ENCODE measurements at places on chromosomes 1 and 21.

- peak; percentile 15 for DNase-seq
Observed at GRCh38 chr1:156920233-156921052, at the start of gene LRRC71. Gene LRRC71, plus strand, starts transcription at chr1:156920632. Its CDS starts 172 bp downstream, at chr1:156920804.

DNA sequence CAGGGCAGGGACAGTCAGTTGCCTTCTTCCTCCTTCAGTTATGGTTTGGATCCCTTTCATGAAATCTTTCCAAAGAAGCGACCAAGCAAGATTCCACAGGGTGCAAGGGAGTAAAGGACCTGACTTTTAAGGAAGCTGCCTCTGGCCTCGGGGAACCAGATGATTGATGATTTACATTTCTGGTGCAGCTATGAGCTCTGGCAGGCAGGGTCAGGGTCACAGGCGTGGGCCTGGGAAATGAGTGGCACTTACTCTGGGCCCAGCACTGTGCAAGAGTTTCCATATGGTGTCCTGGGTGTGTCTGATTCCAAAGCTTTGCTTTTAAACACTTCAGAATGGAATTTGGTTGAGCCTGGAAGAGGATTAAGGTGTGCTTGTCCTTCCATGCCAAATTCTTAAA is 7.2 kb upstream of the CRABP2 start:
- no peak for DNase-seq

DNA sequence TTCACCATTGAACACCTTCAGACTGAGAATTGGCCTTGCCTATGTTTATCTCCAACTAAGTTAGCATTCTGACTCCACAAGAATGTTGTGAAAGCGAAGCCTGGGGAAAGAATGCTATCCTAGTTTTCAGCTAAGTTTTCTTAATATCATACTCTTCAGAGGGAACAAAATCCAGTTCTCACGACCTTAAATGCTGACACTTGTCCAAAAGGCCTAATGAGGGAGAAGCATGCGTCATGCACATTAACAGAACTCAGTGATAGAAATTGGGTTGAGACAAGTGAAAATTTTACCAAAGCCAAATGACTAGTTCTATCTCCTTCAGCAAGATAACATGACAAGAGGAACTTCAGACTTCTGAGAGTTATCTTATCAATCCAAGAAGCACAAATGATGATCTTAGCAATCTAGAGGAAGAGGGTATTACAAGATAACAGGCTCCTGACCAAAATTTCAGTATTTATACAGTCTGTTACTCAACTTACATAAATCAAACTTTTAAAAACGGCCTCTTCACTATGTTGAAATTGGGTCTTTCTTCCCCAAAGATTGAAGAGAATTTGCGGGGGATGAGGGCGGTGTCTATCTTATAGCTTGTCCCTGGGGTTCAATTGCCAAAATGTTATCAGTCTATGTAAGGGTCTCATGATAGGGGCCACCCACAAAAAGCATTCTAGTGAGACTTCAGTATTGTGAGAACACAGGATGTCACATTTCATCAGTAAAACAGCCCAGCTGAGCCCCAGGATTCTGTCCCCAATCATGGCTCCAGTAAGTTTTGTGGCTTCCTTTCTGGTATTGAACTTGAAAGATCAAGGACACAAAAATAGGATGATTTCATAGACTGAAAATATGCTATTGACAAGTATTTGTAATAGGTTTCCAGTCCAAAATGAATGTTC is 26.5 kb upstream of the SLC45A3 start:
- no peak for DNase-seq

- no peak for DNase-seq
Observed at GRCh38 chr1:245000872-245001188, 136.5 kb upstream of the HNRNPU start.

- DNase-seq, result no peak
Observed at GRCh38 chr1:202794051-202794740, 14.0 kb downstream of the KDM5B start.

DNA sequence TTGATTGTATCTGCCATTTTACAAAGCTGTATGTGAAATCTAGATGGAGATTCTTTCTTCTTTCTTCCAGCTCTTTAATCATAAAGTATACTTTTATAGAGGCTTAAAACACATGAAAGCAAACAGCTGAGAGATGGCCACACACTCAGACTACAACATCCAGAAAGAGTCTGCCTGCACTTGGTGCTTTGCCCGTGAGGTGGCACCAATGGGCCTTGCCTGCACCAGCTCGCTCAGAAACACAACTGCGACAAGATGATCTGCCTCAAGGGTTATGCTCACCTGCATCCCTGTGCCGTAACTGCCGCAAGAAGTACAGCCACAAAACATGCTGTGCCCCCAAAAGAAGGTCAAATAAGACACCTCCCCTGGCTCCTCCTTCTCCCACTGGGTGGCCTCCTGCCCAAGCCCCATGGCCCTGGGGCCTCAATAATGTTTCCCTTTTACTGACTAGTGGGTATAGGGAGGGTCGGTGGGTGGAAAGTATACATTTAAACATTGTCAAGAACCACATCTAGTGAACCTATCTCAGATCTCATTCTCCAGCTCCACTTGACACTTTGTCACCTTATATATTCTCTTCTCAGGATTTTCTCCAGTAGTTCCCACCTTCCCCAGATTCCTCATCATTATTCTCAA is 66.7 kb upstream of the ANGPTL3 start:
- no peak for DNase-seq

DNA sequence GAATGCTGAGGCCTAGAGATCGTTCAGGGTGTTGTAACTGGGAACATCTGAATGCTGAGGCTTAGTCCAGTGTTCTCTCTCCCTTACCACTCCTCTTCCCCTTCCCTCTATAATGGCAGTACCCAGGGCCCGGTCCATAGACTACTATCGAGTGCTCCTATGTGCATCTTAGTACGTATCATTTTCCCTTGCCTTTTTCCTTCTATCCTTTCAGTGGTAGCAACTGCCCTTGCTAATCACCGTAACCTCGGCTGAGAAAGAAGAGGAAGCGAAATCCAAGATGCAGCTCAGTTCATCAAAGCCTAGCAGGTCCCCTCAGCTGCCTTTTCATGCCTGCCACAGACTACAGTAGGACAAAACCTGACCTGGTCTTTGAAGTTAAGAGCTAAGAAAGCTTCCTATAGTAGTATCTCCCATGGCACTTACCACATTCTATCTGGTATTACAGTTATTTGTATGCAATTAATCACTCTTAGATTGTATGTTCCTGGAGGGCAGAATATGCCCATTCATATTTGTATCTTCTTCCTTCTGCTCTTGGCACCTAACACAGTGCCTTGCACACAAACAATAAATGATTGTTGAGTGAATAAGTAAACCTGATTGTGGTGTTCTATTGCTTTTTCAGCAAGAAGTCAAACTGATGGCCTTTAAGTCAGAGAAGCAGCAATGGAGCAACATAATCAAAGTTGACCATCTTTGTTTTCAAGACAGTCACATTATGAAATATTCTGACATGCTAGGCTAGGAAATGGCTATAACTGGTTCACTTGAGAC is 22.4 kb downstream of the CNIH4 start:
- no peak for DNase-seq

- DNase-seq, result no peak
Observed at GRCh38 chr1:173823781-173824314, 625 bp upstream of the DARS2 start.

GRCh38 chr1:209720826-209721225 is 16.2 kb downstream of the HSD11B1 start:
- DNase-seq, result no peak

- DNase-seq, result no peak
Observed at GRCh38 chr1:1911350-1912041, 3.6 kb upstream of the CALML6 start.

GRCh38 chr1:228989992-228990827 is 254.9 kb downstream of the RHOU start:
- no peak for DNase-seq

GRCh38 chr1:244815600-244816099 is 19.8 kb upstream of the COX20 start:
- no peak for DNase-seq

DNA sequence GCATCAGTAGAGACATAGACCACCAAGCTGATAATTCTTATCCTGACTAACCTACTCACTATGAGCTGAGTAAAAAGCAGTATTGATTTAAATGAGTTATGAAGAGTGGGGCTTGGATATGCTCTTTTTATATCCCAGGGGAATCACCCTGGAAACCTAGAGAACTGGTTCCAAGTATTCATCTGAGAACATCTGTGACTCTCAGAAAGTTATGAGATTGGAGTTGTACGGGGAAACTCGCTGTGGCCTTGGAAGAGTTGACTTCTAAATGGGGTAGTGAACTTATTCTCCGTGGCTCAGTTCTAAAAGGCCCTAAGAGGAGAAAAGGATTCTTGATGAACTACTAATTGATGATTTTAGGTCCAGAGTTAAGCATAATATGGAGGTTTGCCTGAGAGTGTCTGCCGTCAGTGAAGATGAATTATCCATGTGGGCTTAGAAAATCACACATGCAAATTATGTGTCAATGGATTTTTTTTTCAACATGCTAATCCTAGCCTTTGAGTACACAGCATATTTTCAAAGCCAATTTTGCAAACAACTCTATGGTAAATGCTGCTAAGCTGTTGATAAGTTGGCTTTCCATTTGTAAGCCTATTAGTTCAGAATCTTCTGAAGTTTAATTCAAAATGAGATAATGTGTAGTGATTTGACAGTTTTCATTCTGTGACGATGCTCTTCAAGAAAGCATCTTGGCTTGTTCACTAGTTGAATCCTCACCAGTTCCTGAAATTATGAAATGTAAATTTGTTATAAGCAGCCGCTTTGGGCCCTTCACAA is 122.7 kb downstream of the FGGY start:
- no peak for DNase-seq

GRCh38 chr1:27496604-27497155 is 6.7 kb upstream of the WASF2 start:
- DNase-seq, result no peak

GRCh38 chr1:1304331-1305299 is 3.1 kb downstream of the ACAP3 start:
- DNase-seq, result no peak

DNA sequence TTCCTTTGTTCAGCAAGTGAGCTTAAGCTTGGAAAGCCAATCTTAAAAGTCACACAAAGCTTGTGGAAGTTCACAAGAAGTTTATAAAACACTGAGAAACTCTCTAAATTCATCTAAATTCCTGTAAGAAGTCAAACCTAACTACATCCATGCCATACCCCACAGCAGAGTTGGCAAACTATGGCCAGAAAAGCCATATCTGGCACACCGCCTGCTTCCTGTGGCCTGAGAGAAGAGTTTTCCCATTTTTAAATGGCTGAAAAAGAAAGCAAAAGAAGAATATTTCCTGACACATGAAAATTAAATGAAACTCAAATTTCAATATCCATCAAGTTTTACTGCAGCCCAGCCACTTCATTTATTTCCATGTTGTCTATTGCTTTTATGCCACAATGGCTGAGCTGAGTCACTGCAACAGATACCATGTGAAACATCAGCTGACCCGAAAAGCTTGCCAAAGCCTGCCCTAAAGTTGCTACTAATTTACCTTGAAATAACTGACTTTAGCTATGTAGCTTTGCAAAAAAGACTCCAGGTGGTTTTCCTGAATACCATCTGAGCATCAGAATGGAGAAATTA is 237.1 kb downstream of the SLC45A1 start:
- no peak for DNase-seq

DNA sequence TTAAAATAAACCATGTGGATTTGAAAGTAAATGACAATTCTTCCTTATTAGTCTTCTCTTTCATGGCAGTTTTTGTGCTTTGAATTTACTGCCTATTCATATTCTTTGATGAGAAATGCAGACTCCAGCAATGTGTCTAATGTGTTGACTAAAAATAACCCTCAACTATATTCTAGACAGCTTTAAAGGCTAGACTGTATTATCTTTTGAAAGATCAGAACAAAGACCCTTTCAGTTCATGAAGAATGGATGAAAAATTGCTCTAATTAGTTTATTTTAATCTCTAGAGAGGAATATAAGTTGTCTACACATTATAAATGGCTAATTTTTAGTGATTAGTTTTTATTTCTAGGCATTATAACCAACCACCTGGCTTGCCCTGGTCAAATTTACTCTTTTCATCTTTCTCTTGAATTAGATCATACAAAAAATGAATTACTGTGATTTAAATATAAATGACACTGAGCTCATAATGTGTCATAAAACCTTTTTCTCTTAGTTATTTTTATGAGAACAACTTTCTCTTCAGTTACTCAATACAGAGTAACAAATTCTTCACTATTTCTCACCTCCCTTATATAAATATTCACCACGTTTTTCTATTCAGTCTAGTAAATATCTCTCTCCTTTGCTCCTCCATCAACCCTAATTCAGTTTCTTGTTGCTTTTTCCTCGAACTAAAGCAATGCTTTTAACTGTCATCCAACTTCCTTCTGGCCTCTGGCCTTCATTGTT is 428.5 kb upstream of the TMPRSS15 start:
- DNase-seq, result no peak

DNA sequence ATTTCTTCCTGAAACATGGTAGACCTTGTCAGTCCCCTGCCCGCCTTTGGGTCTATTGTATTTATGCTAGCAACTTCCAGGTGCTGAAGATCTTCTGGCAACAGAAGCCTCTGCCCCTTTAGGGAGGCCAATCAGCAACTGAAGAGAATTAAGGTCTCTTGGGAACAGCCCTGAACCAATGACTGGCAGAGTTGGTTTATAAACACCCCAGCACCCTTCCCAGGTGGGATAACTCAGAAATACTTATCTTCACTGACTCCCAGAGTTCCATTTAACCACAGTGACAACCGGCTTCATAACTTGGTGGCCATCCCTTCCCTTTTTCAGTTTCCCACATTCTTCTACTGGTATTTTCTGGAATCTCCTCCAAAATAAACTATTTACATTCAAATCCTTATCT is 27.2 kb upstream of the TMCO1 start:
- DNase-seq, result no peak

GRCh38 chr1:47898133-47898845 is 98.9 kb downstream of the TRABD2B start:
- no peak for DNase-seq

- no peak for DNase-seq
Observed at GRCh38 chr1:27001570-27002360, 8.3 kb downstream of the TRNP1 start.

- DNase-seq, result no peak
Observed at GRCh38 chr1:244022311-244022710, 28.8 kb upstream of the ZBTB18 start.

DNA sequence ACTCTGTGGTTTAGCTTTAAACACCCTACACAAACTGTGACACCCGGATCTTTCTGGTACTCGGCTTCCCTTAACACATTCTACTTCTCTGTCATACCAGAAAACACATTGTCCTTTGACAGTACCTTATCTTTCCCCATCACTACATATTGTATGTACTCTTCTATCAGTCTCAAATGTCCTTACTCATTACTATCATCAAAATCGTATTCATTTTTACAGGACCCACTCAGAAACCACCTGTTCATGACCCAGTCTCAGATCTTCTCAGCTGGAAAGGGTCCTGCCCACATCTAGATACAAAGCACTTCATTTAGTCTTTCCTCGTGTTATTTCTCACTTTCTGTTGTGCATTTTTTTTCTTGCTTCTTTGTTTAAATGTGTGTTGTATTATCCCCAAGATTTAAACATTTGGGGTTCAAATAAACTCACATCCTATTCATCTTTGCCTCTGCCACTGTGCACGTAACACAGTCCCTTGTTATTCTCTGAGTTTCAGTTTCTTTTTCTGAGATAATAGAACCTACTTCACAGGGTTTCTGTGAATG is 27.7 kb downstream of the CD34 start:
- DNase-seq, result no peak
